ENCODE measurements at places on chromosomes 16 and 17.
A peak's percentile ranks its signal among the peaks of the same experiment; 100 is the strongest.

GRCh38 chr16:57127836-57128235 lies 35.5 kb downstream of the CPNE2 start:
- DNase-seq: no peak

- peak; percentile 36 for DNase-seq
Measured at GRCh38 chr17:21288571-21289017, 4.1 kb downstream of the MAP2K3 start.

GRCh38 chr17:8875436-8875835 lies 8.0 kb upstream of the PIK3R6 start:
- DNase-seq: no peak

DNA sequence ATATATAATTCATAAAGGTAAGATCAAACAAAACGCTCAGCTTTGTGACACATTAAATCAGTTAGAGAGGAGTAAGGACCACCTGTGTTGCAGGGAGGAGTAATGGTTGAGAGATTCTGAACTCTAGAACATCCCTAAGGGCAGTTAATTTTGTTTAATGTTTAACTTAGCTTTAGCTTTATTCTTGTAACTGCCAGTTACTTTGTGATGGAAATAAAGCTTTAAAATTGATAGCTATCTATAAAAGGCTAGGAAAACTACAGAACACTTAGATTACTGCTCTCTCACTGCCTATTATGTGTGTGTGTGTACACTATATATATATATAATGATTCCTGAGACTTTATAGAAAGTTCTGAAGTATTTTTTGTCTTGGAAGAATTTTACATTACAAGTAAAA lies 37.8 kb downstream of the PTRH2 start:
- peak; percentile 15 for DNase-seq

- peak; percentile 61 for DNase-seq
Measured at GRCh38 chr16:9843424-9844018, 338.7 kb downstream of the GRIN2A start.

DNA sequence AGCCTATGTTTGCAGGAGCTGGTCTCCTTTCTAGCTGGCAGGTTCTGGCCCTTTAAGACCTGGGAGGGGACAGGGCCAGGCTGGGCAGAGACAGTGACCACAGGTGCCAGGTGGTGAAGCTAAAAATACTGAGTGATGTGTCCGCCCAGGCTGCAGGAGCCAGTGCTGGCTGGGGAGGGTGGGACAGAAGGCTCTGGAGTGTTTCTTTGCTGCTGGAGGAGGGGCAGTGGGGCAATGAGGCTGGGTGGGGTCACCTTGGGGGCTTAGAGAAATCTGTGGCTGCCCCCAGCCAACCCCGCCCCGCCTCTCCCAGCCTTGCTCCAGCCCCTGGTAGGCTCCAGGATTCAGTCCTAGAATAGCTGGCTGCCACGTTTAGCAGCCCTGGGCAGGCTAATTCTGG lies 30.4 kb upstream of the SBK1 start:
- no peak for DNase-seq

DNA sequence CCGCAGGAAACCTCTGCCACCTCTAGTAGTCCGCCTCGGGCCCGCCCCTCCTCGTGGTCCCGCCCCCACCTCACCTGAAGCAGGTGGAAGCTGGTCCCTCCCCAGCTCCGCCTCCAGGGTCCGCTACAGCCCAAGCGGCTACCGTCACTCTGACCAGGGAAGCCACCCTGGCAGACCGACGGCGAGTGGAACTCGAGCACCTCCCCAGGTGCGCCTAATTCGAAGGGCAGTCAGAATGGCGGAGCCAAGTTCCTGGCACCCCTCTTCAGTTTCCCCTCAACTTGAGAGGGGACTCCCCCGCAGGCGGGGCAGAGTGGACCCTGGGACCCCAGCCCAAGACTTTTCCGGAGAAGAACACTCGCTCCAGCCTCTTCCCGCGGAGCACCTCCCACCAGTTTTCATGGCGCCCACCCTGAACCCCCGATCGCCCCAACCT lies 507 bp downstream of the FHOD1 start:
- peak; percentile 43 for DNase-seq

- no peak for DNase-seq
Measured at GRCh38 chr16:4803401-4803844, 990 bp upstream of the ROGDI start.

- no peak for DNase-seq
Measured at GRCh38 chr17:66281661-66282369, 20.6 kb upstream of the PRKCA start.

GRCh38 chr16:66206363-66206762 lies 160.1 kb upstream of the CDH5 start:
- DNase-seq: no peak

DNA sequence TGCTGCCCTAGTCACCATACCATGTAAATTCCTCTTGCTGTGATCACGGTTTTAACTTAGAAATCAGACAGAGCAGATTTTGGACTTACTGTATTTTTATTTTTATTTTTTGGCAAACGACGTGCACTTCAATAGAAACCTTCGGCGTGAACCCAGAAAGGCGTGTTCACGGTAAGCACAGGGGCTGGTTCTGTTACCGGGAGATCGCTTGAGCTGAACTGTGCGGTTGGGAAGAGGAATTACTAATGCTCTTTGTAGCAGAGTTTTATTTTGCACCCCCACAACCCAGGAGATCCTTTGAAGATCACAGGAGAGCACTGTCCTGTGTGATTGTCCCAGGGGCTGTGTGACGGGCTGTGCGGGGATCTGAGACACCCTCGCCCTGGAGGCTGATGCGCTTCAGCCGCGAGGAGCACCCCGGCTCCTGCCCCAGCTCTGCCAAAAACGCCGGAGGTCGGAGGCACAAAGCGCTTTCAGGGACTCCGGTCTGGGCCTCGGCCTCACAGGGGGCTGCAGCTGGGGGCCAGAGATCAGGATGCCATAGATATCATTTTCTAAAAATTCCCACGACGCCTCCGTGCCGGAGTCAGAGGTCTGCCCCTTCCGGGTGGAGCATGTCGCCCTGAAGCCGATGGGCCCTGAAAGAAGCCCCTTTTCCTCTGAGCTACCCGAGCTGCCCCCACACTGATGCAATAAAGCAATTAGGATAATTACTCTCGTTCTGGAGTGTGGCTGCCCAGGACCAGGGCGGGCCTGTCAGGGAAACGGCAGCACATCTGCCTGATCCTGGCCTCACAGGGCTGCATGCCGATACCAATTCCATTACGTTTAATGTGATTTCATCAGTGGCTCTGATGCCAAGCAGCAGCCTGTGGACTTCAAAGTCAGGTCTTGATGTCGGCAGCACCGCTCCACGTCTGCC lies 71.8 kb downstream of the LMF1 start:
- no peak for DNase-seq

DNA sequence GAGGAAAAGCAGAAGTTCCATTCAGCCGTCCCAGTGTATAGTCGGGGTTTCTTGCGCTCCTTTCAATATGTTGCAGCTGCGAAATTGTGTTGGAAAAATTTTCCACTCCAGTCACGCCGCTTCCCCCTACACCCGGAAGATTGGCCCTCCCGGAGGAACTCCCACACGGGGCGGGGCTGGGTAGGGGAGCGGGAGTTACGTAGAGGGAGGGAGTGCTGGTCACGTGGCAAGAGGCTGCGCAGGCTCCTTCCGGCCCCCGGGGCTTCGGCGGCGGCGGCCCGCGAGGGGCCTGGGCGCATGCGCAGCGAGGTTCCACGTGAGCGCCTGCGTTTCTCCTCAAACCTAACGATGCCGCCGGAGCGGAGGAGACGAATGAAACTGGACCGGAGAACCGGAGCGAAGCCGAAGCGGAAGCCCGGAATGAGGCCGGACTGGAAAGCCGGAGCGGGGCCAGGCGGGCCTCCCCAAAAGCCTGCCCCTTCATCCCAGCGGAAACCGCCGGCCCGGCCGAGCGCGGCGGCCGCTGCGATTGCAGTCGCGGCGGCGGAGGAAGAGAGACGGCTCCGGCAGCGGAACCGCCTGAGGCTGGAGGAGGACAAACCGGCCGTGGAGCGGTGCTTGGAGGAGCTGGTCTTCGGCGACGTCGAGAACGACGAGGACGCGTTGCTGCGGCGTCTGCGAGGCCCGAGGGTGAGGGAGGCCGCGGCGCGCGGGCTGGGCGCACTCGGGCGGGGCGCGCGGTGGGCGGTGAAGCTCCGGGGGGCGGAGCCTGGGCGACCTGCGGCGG lies at the start of gene UTP18:
TSS of gene UTP18 (plus strand) at position 310 of the 787 bp plus-strand sequence. CDS start at position 349, 39 bp downstream.
- DNase-seq: peak; percentile 99

DNA sequence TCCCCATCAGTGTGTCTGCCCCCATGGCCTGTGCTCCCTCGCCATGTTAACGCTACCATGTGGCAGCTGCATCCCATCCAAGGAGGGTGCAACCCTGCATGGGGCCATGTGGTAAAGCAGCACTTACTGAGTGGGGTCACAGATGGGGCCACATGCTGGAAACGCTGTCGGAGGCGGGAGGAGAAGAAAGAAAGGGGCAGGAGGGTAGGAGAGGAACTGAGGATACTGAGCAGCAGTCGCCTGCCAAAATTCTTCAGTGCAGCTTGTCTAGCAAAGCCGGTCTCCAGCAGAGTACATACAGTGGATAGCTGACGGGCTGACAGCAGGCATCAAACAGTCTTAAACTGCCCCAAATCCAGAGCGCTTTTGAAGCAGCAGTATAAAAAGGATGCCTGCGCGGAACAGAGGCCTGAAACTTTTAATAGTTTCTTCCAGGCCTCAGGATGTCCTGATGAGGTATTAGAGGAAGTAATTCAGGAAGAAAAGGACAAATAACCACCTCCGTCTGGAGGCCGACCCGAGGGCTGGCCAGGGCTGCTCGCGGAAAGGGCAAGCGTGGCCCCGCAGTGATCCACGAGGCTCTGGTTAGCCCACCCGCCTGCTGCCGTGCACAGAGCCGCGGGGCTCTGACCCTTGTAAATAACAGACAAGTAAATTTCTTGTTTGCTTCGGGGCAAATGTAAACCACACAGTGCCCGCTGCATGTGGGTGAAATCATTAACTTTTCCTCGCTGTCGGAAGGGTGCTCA lies 149.0 kb downstream of the CCDC182 start:
- no peak for DNase-seq

- DNase-seq: no peak
Measured at GRCh38 chr16:74561626-74562025, 45.3 kb downstream of the GLG1 start.

- no peak for DNase-seq
Measured at GRCh38 chr16:11465675-11466074, 120.4 kb downstream of the RMI2 start.

DNA sequence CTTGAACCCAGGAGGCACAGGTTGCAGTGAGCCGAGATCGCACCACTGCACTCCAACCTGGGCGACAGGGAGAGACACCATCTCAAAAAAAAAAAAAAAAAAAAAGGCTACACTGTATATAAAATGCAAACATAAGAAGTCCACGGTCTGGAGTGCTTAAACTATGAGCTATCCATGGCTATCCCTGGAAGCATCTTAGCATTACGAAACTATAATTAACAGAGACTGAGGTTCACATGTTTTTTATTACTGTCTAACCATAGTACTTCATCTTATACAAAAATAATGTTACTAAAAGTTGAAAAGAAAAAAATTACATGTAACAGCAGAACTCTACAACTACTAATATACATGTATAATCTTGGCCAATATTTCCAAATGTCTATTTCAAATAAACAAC lies 32.8 kb downstream of the HELZ start:
- no peak for DNase-seq

DNA sequence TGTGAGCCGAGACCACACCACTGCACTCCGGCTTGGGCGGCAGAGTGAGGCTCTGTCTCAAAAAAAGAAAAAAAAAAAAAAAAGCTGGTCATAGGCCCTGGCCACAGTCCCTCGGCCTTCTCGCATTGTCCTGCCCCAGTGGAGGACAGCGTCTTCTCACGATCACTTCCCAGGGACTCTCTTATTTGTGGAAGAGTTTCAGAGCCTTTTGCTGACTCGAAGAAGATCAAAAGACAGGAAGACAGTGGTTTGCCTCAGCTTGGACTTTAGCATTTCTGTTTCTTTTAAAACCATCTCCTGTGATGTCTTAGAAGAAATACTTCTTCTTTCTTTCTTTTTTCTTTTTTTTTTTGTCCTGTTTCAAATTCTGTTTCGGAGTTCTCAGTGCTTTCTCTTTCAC lies 210.0 kb downstream of the FTO start:
- no peak for DNase-seq

DNA sequence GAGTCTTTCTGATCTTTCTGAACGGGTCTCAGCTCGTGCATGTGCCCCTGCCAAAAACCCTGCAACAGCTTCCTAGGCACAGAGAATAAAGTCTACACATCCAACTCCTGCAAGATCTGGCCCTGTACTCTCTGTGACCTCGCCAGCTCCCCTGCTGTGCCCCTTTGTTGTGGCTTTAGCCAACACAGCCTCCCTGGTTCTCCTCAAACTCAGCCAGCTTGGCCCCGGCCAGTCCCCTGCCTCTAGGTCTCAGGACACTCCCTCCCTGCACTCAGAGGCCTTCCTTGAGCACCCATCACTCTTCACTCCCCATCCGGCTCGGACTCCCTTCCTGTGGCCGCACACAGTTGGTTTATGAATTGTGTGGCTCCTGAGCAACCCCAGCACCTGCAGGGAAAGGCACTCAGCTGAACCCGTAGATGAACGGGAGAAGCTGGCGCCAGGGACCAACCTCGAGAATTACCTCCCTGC lies 1.4 kb downstream of the CEP131 start:
- DNase-seq: no peak

GRCh38 chr17:45200701-45201100 lies 21.0 kb upstream of the FMNL1 start:
- no peak for DNase-seq

DNA sequence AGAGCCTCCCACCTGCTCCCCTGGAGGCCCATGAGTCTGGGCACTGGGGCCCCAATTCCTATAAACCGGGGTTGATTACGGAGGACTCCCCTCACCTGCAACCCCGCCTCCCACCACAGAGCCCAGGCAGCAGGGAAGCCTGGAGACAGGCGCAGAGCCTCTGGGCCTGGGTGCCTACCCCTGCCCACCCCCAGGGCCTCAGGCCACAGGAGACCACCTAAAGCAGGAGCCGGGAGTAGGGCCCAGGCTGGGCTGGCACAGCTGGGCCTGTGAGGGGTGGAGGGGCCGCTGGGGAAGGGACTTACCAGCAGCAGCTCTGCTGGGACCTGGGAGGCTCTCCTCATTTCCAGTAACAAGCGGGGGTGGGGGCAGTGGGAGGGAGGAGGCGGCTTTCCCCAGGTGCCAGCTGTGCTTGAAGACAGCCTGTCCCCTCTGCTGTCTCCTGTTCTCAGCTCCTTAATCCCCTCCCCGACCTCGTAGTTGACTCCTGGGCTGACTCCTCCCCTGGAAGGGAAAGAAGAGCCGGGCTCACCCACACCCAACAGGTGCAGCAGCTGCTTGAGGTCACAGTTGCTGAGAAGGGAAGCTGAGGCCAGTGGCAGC lies 46.8 kb downstream of the TMEM235 start:
- DNase-seq: no peak
